ENCODE measurements at places on chromosomes 13 and 19. TPM values are rescaled to one million over a fixed set of nuclear protein-coding genes. Genes with fewer than 3 reads are reported as not detected.

- no peak overlapping the region for H3K4me3 ChIP-seq
- H3K27ac ChIP-seq: no peak overlapping the region
- no peaks in the 10 kb centered on the region for H3K36me3 ChIP-seq
- no peaks in the 10 kb centered on the region for H3K4me1 ChIP-seq
- DNase-seq: no peak
Measured at GRCh38 chr13:96090240-96091101, 564 bp downstream of the HS6ST3 start.

- no peaks in the 10 kb centered on the region for H3K27me3 ChIP-seq
- H3K4me1 ChIP-seq: no peaks in the 10 kb centered on the region
- H3K4me3 ChIP-seq: no peak overlapping the region
- no peak overlapping the region for H3K27ac ChIP-seq
Measured at GRCh38 chr13:58300224-58300623, 668.7 kb downstream of the PCDH17 start.

- H3K4me3 ChIP-seq: no peak overlapping the region
- no peak overlapping the region for H3K27ac ChIP-seq
- peaks cover 13% of the 10 kb centered on the region for H3K4me1 ChIP-seq
Measured at GRCh38 chr19:12987781-12988180, 7.5 kb upstream of the NFIX start.

- peaks cover 18% of the 10 kb centered on the region for H3K4me1 ChIP-seq
- no peak for DNase-seq
- H3K27me3 ChIP-seq: no peaks in the 10 kb centered on the region
- H3K4me3 ChIP-seq: no peak overlapping the region
- no peak overlapping the region for H3K27ac ChIP-seq
Measured at GRCh38 chr19:13783565-13784500, 9.6 kb downstream of the C19orf53 start.

Gene GAPDHS
- total RNA-seq: not detected

- H3K4me3 ChIP-seq: no peak overlapping the region
- H3K4me1 ChIP-seq: peaks cover 15% of the 10 kb centered on the region
Measured at GRCh38 chr19:38700902-38701454, 43.3 kb downstream of the CAPN12 start.

- peak overlapping the region; percentile 8 for H3K27ac ChIP-seq
- H3K27me3 ChIP-seq: no peaks in the 10 kb centered on the region
- DNase-seq: no peak
- H3K36me3 ChIP-seq: no peaks in the 10 kb centered on the region
- peaks cover 5% of the 10 kb centered on the region for H3K4me1 ChIP-seq
- peak overlapping the region; percentile 26 for H3K4me3 ChIP-seq
Measured at GRCh38 chr19:21604351-21604926, 99.0 kb downstream of the ZNF429 start.

DNA sequence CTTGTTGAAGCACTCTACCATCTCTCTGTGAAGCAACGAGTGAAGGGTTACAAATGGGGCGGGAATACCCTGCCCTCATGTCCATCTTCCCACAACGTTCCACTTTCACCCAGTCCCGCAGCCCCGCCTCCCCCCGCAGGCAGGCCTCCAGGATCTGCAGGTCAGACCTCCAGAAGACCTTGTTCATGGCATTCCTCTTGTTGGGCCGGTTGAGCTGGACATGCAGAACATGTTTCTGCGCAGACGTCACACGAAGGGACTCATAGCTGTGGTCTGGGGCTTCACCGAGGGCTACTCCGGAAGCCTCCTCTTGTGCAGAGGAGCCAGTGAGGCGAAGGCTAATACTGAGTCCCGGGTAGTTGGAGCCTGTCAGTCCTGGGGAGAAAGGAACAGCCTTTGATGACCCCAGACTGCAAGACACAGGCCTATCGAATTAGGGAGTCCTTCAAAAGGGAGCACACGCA lies 420 bp downstream of the ECH1 start:
- DNase-seq: peak; percentile 75
- peaks cover 5% of the 10 kb centered on the region for H3K4me1 ChIP-seq
- H3K36me3 ChIP-seq: no peaks in the 10 kb centered on the region

Gene CILP2
- total RNA-seq: not detected

Gene TPTE2
- total RNA-seq: not detected

- DNase-seq: no peak
- no peak overlapping the region for H3K27ac ChIP-seq
- H3K36me3 ChIP-seq: no peaks in the 10 kb centered on the region
- no peaks in the 10 kb centered on the region for H3K27me3 ChIP-seq
- no peak overlapping the region for H3K4me3 ChIP-seq
Measured at GRCh38 chr13:88376760-88377388, 705.7 kb downstream of the SLITRK5 start.

DNA sequence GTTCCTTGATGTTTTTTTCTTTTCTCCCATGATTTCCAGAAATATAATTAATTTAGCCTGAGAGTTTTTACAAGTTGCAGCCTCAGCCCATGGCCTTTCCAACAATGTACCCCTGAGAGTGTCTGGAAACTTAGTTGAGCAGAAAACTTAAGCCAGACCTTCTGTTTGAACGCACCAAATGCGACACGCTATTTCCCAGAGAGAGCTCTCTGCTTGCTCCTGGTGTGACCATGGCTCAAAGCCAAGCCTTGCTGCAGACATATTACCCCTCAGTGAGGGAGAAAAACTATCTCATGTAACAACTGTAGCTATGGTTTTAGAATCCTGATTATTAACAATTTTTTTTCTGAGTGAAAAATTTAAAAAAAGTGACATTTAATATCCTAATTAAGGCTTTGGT lies 1204.5 kb upstream of the SLC10A2 start:
- no peak overlapping the region for H3K4me3 ChIP-seq
- no peaks in the 10 kb centered on the region for H3K36me3 ChIP-seq
- H3K27me3 ChIP-seq: no peaks in the 10 kb centered on the region
- no peaks in the 10 kb centered on the region for H3K4me1 ChIP-seq
- DNase-seq: no peak

Gene CCDC97
- total RNA-seq: 33.0 TPM

- peaks cover 41% of the 10 kb centered on the region for H3K36me3 ChIP-seq
- no peaks in the 10 kb centered on the region for H3K27me3 ChIP-seq
- H3K4me3 ChIP-seq: no peak overlapping the region
- H3K4me1 ChIP-seq: peaks cover 30% of the 10 kb centered on the region
Measured at GRCh38 chr19:12726988-12727316, 3.2 kb upstream of the TNPO2 start.

DNA sequence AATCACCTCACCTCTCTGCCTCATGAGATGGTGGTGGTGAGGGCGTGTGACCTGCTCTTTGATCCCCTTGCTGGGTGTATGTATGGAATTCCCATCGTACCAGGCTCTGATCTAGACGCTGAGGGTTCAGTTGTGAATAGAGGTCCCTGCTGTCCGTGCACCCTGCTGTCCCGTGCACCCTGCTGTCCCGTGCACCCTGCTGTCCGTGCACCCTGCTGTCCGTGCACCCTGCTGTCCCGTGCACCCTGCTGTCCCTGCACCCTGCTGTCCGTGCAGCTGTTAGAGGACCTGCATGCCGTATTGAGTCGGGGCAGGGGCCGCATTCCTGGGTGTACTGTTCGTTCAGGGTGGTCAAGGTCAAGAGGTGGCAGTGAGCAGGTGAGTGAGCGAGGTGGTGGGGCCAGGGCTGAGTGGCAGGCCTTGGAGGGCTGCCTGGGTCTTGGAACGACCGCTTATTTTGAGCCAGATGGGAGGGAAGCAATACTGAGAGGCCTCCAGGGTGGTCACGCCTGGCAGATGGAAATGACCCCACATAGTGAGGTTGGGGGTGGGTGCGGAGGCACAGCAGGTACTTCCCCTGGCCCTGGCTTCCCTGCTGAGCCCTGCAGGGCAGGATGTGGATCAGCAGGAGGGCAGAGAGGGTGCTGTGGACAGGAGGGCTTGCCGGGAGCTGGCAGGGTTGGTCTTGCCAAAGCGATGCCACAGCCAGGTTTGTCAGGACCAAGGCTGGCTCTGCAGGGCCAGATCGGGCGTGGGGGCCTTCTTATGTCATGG lies 4.6 kb upstream of the EPN1 start:
- no peak overlapping the region for H3K27ac ChIP-seq
- peak; percentile 68 for DNase-seq
- peaks cover 4% of the 10 kb centered on the region for H3K4me1 ChIP-seq
- H3K36me3 ChIP-seq: peaks cover 81% of the 10 kb centered on the region
- H3K4me3 ChIP-seq: no peak overlapping the region
- no peaks in the 10 kb centered on the region for H3K27me3 ChIP-seq

DNA sequence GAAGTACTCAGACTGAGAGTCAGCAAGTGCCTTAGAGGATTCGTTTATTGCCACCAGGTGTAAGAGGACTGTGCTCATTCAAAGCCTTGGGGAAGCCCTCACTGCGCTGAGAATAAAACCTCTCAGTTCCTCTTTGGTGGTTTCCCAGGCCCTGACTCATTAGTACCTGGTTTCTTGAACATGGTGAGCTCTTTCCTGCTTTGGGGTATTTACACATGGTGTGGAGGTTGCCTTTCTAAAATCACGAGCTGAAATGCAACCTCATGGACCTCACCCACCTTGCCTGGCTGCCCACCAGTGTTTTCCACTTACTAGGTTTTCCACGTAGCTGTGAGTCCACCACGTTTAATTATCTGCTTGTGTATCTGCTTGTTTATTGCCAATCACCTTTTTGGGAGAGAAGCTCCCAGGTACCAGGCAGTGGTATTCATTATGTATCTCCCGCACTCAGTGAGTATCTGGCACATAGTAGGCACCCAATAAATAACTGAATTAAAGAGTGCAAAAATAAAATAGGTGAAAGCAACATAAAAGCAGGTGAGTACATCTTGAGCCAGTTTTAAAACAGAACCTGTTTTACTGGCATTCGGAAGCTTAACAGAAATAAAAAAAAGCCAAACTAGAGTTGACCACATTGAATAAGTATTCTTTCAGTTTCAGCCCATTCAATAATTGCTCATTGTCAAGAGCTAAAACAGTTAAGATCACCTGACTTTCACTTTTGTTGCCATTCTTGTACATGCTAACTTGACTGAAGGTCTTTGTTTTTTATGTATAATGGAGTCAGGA lies 533.0 kb downstream of the MYO16 start:
- H3K27me3 ChIP-seq: no peaks in the 10 kb centered on the region
- no peak overlapping the region for H3K4me3 ChIP-seq
- no peaks in the 10 kb centered on the region for H3K36me3 ChIP-seq
- DNase-seq: peak; percentile 59

Gene PTH2
- not detected for total RNA-seq

- no peak overlapping the region for H3K27ac ChIP-seq
- no peaks in the 10 kb centered on the region for H3K4me1 ChIP-seq
- no peaks in the 10 kb centered on the region for H3K27me3 ChIP-seq
- DNase-seq: no peak
- no peak overlapping the region for H3K4me3 ChIP-seq
- H3K36me3 ChIP-seq: no peaks in the 10 kb centered on the region
Measured at GRCh38 chr13:38856065-38856464, 134.6 kb downstream of the STOML3 start.

Gene GIPC3
- 0.13 TPM for total RNA-seq

Gene PTGER1
- not detected for total RNA-seq

Gene NCAN
- total RNA-seq: not detected

- no peaks in the 10 kb centered on the region for H3K27me3 ChIP-seq
- no peak overlapping the region for H3K4me3 ChIP-seq
- no peaks in the 10 kb centered on the region for H3K4me1 ChIP-seq
- peaks cover 14% of the 10 kb centered on the region for H3K36me3 ChIP-seq
Measured at GRCh38 chr19:31279436-31279765, 69.8 kb downstream of the TSHZ3 start.

GRCh38 chr13:27112006-27112405 lies 59.6 kb downstream of the USP12 start:
- H3K27me3 ChIP-seq: no peaks in the 10 kb centered on the region
- no peak for DNase-seq
- H3K27ac ChIP-seq: no peak overlapping the region
- H3K36me3 ChIP-seq: no peaks in the 10 kb centered on the region

DNA sequence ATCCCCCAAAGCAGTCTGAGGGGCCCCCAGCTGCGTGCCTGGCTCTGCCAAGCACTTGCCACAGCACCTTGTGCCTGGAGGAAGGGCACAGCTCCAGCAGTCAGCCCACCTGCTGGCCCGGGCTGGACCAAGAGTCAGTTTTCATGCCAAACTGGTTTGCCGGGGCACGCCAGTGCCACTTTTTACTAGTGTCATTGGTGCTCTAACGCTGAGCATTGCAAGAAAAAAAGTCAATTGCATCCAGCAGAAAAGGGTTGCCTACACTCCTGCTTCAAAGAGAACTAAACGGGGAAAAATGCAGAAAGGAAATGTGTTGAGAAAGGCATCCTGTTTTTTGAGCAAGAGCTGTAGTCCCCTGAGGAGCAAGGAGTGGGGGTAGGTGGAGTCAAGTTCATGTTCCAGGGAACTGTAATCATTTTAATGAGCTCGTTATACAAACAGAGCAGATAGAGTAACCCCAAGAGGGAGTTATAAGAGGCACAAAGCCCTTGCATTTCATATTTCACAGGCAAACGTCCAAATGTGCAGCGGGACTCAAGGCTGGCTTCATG lies 68.4 kb downstream of the F2RL3 start:
- no peaks in the 10 kb centered on the region for H3K4me1 ChIP-seq
- H3K4me3 ChIP-seq: no peak overlapping the region
- H3K27me3 ChIP-seq: no peaks in the 10 kb centered on the region
- H3K36me3 ChIP-seq: no peaks in the 10 kb centered on the region
- H3K27ac ChIP-seq: no peak overlapping the region

DNA sequence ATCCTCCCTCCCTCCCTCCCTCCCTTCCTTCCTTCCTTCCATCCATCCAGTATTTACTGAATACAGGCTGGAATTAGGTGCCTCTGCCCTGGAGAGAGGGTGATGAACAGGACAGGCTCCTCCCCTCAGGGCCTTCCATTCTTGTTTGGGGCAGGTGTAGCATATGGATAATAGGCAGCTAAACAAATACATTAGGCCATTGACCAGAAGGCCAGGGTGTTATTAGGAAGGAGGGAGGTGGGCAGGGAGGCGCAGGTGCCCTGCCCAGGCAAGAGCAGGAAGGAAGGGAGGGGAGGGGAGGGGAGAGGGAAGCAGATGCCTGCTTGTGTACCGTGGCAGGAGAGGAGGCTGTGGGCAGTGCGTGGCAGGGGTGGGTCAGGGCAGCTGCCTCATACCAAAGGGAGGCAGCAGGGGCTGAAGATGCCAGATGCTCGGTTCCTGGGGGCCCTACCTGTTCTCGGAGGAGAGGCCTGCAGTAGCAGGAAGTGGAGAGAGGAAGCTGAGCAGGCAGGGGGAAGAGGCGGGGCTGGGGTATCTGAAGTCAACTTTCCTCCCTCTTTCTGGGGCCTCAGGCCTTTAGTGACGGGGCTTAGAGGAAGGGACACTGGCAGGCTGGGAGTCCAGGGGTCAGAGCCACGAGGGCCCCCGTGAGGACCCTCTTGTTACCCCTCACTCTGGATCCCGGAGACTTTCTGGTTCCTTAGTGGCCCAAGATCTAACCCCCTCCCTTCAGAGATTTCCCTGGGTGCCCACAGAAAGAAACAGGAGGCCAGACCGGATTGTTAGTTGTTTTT lies at the start of gene RINL:
TSS of gene RINL (minus strand) at position 495 of the 794 bp plus-strand sequence. CDS start 1,533 bp downstream, outside the sequence.
- peak; percentile 66 for DNase-seq
- H3K36me3 ChIP-seq: no peaks in the 10 kb centered on the region
- H3K4me1 ChIP-seq: peaks cover 20% of the 10 kb centered on the region
- H3K27ac ChIP-seq: peak within 1 kb of the TSS; percentile 93
- no peaks in the 10 kb centered on the region for H3K27me3 ChIP-seq

Gene ETV2
- 1.6 TPM for total RNA-seq

Gene CD37
- 78.0 TPM for total RNA-seq

Measured in Peyer's patch (tissue), 4 donors.